Activated T-cell treated with anti-CD3 and anti-CD28 coated beads for 1 hour (primary cell): ENCODE measurements at places on chromosomes 3 and 15.

- DNase-seq: no peak
Observed at GRCh38 chr3:188272481-188273372, 118.8 kb downstream of the LPP start.

- no peak for DNase-seq
Observed at GRCh38 chr3:131427226-131427625, 45.7 kb downstream of the NUDT16 start.

DNA sequence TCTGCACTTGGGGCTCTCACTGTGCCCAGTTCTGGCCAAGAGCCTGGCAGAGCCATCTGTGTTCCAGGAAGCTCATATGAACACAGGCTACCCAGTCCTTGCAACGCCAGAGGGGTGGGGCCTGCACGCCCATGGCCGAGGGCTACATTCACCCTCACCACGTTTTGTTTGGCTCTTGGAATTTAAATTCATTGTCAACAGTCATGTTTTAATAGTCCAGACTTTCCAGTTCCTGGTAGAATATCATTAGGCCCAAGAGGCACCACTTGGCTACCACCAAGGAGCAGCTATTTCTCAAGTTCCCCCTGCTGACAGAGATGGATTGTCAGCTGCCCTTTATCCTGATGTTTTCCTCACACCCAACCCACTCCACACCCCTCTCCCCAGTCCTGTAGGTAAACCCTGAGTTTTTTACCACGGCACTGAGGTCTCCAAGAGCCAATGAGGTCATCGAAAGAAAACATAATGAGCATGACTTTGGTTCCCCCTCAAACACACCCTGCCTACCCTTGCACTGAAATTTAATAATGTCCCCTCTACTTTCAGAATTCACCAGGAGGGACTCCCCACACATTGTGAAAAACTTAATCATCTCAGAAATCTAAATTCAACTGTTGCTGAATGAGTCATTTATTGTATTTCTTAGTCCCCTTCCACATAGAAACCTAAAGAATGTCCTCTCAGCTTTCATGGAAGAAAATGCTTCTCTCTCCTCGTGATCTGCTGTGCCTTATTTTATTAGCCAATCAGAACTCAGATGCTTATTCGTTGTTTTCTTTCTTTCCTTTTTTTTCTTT is 125.1 kb downstream of the SHQ1 start:
- no peak for DNase-seq

- DNase-seq: no peak
Observed at GRCh38 chr3:60160111-60160821, 1091.0 kb downstream of the FHIT start.

GRCh38 chr3:159280386-159281191 is 478.7 kb downstream of the MFSD1 start:
- no peak for DNase-seq

GRCh38 chr3:194330579-194330978 is 20.5 kb downstream of the CPN2 start:
- no peak for DNase-seq

DNA sequence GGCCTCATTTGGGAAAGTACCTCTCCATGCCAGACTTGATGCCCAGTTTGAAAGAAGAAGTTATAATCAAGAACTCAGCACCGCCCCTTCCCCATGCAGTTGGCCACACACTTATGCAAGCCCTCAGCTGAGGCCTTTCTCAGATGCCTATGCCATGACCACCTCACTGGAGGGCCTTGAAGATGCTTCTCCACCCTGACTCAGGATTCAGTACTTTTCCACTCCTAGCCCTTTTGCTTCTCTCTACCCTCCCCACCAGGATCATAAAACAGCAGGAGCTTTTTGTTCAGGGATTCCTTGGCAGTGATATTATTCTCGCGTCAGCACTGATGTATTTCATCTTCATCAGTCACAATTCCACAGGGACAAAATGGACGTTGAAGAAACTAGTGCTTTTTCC is 313.5 kb downstream of the PYDC2 start:
- DNase-seq: no peak

- no peak for DNase-seq
Observed at GRCh38 chr3:63192248-63192647, 85.9 kb upstream of the SYNPR start.

GRCh38 chr3:61299343-61300005 is 48.2 kb upstream of the FHIT start:
- no peak for DNase-seq

DNA sequence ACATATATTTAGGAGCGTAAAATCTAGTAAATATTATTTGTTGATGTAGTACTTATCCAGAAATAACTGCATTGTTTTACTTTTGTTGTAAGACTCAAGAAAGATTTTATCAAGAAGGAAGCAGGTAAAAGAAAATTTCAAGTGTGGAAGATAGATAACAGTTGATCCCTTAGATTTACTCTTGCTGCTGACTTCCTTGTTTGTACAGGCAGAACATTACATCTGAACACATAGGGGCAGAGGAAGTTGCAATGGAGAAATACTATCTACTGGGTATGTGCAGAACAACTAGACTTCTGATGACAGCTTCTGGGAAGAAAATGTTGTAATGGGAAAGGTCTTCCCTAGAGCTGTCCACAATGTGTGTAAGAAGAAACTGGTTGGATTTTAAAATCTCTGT is 350.6 kb downstream of the NLGN1 start:
- DNase-seq: no peak

DNA sequence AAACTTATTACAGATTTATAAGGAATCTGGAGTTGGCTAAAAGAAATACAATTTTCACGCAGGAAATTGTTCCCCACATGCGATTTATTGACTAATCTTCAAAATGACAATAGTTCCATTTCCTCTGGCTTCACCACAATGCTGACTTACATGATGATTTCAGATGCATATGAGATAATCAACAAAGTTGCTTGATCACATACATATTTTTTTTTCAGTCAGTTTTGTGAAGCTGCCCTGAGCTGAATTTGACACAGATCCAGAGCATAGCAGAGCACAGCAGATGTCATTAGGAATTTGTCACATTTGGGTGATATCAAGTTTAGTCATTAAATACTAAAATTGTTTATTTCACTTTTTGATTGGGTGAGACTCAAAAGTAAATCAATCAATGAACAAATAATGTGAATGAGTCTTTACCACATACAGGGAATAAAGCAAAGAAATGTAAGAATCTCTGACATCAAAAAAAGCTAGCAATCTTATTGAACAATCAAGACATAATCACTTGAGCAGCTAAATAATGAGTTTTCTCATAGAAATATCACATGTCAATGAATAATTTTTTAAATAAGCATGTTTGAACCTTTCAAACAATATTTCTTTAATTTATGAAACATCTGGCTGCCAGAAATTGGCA is 18.3 kb downstream of the CPB1 start:
- DNase-seq: no peak

GRCh38 chr3:181956122-181956521 is 244.4 kb downstream of the SOX2 start:
- DNase-seq: no peak

- DNase-seq: no peak
Observed at GRCh38 chr3:152257563-152258035, 11.1 kb upstream of the MBNL1 start.

GRCh38 chr3:188905547-188905946 is 266.2 kb upstream of the TPRG1 start:
- DNase-seq: no peak

GRCh38 chr3:72440491-72440890 is 407.8 kb downstream of the SHQ1 start:
- no peak for DNase-seq

- no peak for DNase-seq
Observed at GRCh38 chr3:189457631-189458412, 173.4 kb upstream of the TP63 start.

DNA sequence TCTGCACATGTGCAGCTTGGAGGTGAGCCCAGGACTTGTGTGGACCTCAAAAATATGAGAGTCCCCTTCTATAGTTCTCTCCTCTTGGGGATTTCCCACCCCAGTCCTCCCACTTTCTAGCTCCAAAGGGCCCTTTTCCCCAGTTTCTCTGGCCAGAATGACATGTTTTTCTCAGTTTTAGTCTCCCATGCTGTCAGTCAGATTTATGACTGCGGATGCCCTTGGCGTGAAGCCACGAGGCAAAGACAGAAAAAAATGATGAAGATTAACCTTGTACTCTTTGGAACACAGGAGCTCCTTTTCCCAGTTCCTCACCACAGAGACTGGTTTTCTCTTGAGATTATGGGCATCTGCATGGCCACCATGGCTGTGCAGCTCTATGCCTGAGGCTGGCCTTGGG is 72.0 kb upstream of the TTBK2 start:
- no peak for DNase-seq

- no peak for DNase-seq
Observed at GRCh38 chr3:131402391-131403039, 20.9 kb downstream of the NUDT16 start.

GRCh38 chr3:197854596-197855343 is 63.7 kb downstream of the LRCH3 start:
- DNase-seq: no peak

GRCh38 chr15:36907295-36907694 is 193.1 kb downstream of the MEIS2 start:
- DNase-seq: no peak

DNA sequence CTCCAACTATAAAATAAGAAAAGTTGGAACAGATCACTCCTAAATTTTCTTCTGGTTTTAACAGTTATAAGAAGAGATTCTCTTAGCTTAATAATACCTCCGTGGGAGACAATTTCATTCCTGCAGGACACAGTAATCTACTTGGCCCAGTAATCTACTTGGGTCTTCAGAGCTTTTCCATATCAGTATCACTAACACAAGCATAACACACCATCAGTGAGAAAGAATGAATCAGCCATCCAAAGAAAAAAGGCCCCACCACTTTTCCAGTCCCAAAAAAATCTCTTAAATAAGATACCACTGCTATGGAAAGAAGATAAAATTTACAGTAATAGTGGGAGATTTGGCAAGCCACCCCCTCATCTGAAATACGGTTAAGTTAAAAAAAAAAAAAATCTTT is 20.2 kb downstream of the SIN3A start:
- DNase-seq: no peak

GRCh38 chr15:80883641-80884040 is 104.5 kb downstream of the CEMIP start:
- DNase-seq: no peak

DNA sequence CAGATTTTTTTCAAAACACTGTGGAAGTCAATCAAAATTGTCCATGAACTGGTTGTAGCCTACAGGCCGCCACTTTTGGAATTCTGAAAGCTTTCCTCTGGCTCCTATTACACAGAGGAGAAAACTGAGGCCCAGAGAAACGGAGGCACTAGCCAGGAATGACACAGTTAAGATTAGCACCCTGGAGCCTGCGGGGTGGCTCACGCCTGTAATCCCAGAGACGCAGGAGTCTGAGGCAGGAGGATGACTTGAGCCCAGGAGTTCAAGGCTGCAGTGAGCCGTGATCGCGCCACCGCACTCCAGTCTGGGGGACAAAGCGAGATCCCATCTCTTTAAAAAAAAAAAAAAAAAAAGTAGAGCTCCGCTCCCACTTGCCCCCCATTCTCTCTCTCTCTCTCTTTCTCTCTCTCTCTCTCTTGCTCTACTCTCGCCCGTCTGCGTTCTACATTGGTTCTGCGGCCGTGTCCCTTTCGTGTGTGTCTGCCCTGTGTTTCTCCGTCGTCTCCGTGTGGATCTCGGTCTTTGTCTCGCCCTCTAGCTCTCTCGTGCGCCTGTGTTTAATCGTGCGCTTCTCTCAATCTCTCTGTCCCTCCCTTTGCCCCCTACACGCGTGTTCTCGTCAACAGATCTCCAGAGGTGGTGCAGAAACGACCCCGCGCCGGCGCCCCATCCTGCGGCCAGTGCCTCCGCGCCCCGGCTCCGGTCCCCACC is 512 bp upstream of the TRH start:
- DNase-seq: no peak

DNA sequence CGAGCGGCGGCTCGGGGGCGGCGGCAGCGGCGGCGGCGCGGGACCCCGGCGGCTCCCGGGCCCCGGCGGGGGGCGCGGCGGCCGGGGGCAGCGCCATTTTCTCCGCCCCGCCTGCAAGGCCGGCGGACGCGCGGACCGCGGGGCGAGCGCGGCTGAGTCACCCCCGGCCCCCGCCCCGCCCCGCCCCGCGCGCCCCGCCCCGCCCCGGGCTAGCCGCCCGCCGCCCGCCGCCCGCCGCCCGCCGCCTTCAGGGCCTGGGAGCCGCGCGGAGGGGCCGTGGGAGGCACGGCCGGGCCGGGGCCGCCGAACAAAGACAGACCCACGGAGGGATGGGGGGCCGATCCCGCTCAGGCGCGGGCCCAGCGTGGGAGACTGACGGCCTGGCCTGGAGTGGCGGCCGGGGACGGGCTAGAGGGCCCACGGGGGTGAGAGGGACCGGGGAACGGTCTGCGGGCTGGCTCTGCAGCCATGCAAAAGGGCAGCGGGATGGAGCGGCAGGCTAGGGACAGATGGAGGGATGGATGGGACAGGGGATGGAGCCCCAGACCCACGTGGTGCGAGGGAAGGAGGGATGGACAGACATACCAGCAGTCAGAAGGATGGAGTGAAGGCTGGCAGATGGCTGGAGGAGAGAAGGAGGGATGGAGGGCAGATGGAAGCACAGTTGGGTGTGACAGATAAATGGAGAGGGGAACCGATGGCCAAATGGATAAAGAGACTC is at the start of gene EIF4E3:
EIF4E3 (minus strand) TSS at position 132 of the 721 bp plus-strand sequence; CDS start at position 97, 35 bp downstream.
- peak; percentile 16 for DNase-seq

- no peak for DNase-seq
Observed at GRCh38 chr3:31157047-31157694, 262.7 kb upstream of the GADL1 start.

- DNase-seq: no peak
Observed at GRCh38 chr15:86849558-86850285, 770.1 kb downstream of the AGBL1 start.

- DNase-seq: no peak
Observed at GRCh38 chr15:88497109-88497765, 29.7 kb downstream of the MRPS11 start.

DNA sequence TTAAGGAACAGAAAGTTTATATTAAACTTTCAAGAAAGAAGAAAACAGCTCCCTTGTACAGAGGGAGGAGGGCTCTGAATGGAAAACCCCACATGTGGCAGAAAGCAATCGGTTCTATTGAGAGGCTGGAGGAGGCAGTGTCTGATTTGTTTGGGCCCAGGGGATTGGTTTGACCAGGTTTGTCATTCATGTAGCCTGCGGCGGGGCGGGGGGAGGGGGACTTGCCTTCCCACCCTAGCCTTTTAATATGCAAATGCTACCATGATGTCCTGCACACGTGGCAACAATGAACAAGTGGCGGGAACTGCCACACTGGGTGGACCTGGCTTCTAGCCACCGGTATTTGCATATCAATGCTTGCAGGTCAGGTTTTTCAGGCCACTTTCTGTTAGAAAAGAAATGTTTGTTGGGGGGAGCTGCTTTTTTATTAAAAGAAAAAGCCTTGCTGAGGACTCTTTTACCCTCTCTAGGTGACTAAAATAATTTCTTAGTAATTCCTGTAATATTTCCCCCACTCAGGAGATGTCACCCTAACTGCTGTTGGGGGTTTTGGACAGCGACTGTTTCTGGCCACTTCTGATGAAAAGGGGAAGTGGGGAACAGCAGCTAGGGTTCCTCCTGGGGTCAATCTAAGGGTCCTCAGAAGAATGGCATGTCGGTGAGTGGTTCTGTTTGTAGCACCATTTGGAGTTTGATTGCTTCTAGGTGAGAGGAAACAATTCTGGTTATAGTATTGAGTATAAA is 691.2 kb downstream of the TBL1XR1 start:
- no peak for DNase-seq

- no peak for DNase-seq
Observed at GRCh38 chr15:35519052-35519451, 26.9 kb downstream of the DPH6 start.
